ENCODE measurements at places on chromosomes 6 and 20.

GRCh38 chr6:35128496-35128895 lies 12.6 kb downstream of the TCP11 start:
- no peak for DNase-seq

- no peak for DNase-seq
Measured at GRCh38 chr6:72959821-72960220, 265.5 kb downstream of the KHDC1L start.

- DNase-seq = no peak
Measured at GRCh38 chr20:45032781-45033180, 66.5 kb downstream of the STK4 start.

DNA sequence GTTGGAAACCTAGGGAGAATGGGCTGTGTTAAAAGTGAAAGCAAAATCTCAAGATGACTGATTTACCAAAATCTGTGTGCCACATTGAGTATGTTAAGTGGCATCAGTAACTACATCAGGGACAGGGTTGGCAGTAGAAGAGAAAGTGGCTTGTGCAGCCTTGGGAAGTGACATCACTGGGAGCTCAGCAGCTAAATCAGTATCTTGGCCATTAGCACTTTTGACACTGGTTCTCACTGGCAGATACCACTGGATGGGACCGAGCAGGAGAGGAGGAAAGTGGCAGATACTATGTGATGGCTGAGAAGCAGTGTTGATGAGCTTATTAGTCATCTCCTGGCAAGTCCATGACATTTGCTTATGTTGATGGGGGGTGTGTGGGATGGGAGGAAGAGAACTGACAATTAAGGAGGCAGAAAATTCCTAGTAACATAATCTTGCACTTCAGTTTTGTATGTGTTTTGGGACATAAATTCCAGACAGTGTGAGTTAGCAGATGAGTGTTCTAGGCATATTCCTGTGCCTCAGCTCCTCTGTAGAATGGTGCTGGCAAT lies 322.2 kb downstream of the SOX4 start:
- no peak for DNase-seq

GRCh38 chr20:45176526-45177267 lies 2.0 kb downstream of the PI3 start:
- no peak for DNase-seq

DNA sequence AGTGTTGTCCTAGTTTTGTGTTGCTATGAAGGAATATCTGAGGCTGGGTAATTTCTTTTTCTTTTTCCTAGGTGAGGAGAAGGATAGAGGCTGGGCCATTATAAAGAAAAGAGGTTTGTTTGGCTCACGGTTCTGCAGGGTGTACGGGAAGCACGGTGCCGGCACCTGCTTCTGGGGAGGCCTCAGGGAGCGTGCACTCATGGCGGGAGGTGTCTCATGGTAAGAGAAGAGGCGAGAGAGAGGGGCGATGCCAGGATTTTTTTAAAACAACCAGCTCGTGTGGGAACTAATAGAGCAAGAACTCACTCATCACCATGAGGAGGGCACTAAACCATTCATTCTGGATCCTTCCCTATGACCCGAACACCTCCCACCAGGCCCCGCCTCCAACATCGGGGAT lies 14.2 kb upstream of the NPBWR2 start:
- no peak for DNase-seq

- DNase-seq = no peak
Measured at GRCh38 chr20:33821270-33821836, 10.2 kb downstream of the CHMP4B start.

DNA sequence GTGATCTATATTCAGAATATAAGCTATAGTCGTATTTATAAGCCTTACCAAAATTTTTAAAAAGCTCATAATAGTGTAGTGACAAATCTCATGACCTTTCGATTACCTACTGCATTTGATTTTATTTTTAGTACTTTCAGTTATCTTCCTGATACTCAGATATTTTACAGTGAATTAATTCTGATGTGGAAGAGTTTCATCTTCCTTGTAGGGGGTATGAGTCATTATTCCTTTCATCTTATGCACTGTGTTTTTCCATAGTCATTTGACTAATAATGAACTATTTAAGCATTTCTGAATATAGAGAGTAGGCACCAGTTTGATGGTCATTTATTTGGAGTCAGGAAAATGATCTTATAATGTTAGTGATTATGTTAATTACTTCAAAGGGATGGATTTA lies 36.4 kb downstream of the HDGFL1 start:
- DNase-seq = no peak

- DNase-seq = no peak
Measured at GRCh38 chr6:143882401-143882930, 18.2 kb downstream of the ZC2HC1B start.

- no peak for DNase-seq
Measured at GRCh38 chr6:27617046-27617687, 144.3 kb upstream of the ZNF184 start.

GRCh38 chr6:97626671-97627441 lies 343.8 kb upstream of the MMS22L start:
- no peak for DNase-seq

- DNase-seq = peak; percentile 76
Measured at GRCh38 chr6:31087494-31088089, 24.8 kb downstream of the C6orf15 start.

GRCh38 chr6:35047265-35048011 lies 93.7 kb downstream of the TCP11 start:
- no peak for DNase-seq

DNA sequence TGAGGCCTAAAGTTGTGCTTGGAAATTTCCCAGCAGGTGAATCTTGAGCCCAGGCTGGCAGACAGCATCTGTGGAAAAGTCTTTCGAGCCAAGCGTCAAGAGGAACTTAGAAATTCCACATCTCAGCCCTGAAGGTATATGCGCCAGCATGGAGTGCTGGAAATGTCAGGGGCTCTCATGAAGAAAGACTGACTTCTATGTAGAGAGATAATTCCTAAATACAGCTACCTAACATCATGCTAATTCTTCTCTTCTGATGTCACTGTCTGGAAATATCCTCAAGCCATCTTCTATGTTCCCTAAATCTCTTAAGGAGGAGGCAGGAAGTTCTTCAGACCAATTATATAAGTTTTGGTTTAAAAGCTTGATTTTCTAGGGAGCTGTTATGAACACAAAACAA lies 492.4 kb upstream of the MARCKS start:
- DNase-seq = no peak

Data from CD4-positive, alpha-beta T cell treated with Interleukin-4 for 4 hours (primary cell).